NCI-H69 (cell line): ENCODE measurements at places on chromosomes 1 and 21.
A peak's percentile ranks its signal among the peaks of the same experiment; 100 is the strongest.

DNA sequence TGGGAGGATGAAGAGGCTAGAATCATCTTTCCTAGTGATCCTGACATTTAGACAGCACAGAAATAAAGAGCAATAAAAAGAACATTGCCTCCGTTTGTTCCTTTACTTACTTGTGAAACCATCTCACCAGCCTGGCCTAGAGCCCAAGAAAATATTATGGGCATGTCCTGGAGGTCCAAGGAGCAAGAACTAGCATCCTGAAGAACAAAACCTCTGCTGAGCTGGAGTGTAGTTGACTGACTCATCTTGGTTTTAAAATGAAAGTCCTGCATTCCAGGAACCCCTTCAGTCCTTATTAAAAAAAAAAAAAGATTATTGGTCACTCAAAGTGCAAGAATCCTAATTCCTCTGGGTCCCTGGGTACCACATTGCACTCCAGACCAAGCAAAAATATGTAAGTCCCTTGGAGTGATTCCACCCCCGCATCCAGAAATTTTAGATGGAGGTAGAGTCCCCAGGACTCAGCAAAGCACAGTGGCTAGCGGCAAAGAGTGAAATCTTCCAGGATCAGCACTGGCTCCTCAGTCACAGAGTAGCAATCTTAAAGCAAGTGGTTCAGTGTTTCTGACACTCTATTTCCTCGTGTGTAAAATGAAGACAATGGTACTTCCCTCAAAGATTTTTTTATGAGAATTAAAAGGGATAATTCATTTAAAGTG lies 7.0 kb downstream of the SMCP start:
- no peak for DNase-seq

- DNase-seq, result no peak
Observed at GRCh38 chr1:9293241-9293532, 493 bp downstream of the SPSB1 start.

DNA sequence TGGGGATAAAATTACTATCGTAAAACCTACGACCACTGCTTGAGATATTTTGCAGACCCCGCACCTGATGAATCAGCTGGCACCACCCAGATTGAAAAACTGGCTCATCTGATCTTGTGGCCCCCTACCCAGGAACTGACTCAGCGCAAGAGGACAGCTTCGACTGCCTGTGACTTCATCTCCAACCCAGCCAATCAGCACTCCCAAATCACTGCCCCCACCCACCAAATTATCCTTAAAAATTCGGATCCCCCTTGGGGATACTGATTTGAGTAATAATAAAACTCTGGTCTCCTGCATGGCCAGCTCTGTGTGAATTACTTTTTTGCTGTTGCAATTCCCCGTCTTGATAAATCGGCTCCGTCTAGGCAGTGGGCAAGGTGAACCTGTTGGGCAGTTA lies 81.4 kb downstream of the EDEM3 start:
- DNase-seq, result peak; percentile 9

DNA sequence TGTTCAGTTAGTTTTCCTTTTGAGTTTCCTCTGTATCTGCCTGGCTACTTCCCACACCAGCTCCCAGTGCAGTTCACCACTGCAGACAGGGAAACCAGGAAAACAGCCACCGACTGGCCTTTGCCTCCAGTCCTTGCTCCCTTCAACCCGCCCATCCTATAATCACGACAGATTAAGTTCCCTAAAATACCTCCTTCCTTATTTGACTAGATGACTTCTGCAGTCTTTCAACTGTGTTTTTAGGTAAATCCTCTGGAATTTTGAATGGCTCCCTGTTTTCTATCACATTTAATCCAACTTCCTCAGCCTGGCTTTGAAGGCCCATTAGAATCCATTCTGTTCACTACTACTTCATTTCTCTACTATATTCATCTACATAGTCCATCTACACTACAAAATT lies 37.6 kb downstream of the BEND5 start:
- DNase-seq, result no peak

DNA sequence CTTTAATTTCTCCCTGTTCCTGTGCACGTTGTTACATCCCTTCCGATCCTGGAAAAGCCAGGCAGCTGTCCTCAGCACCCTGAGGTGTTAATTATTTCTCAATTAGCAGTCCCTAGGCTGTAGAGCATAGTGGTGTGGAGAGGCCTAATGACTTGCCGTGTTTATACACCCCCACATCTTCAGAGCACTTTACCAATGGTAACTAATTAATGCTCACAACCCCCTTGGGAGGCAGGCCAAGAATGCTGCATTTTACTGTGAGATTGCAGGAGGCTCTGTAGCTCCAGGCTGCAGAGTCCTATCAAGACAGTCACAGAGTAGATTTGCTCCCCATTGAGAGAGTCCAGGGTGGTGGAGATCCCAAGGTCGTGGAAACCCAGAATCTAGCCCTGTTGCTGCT lies 2.4 kb upstream of the PARS2 start:
- peak; percentile 92 for DNase-seq
